Fibroblast of skin of right quadriceps (primary cell): ENCODE measurements at places on chromosomes 6 and 20.
A peak's percentile ranks its signal among the peaks of the same experiment; 100 is the strongest.

DNA sequence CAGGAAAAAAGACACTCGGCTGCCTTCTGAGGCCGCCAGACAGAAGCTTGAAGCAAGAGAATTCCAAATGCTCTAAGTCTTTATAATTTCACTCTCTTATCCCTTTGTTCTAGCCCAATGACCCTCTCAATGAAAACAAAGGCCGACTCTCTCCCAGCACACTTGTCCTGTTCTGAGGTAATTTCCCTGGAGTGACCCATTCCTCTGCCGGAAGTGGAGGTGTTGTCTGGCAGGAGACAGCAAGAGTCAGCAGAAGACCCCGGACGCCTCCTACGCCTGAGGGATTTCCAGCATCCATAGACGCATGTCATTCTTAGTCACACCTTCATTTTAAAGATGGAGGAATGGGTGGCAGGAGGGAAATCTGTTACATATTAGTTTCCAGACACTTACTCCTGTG is 110.3 kb downstream of the SOD2 start:
- DNase-seq = no peak

GRCh38 chr20:44284032-44284431 is 27.0 kb downstream of the FITM2 start:
- no peak for DNase-seq

DNA sequence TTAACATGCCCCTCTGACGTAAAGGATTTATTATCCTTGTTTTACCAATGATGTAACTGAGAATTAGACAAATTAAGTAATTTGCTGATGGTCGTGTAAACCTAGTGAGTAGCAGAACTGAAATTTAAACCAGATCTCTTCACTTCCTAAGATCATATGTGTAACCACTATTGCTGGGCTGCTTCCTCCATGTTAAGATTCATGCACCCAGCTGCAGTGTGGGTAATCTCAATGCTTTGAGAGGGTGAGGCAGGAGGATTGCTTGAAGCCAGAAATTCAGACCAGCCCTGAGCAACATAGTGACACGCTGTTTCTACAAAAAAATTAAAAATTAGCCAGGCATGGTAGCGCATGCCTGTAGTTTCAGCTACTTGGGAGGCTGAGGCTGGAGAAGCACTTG is 97.9 kb downstream of the L3MBTL3 start:
- no peak for DNase-seq

- peak; percentile 35 for DNase-seq
These were observed 169.6 kb upstream of the ECI2 start for GRCh38 chr6:4304927-4305455.

DNA sequence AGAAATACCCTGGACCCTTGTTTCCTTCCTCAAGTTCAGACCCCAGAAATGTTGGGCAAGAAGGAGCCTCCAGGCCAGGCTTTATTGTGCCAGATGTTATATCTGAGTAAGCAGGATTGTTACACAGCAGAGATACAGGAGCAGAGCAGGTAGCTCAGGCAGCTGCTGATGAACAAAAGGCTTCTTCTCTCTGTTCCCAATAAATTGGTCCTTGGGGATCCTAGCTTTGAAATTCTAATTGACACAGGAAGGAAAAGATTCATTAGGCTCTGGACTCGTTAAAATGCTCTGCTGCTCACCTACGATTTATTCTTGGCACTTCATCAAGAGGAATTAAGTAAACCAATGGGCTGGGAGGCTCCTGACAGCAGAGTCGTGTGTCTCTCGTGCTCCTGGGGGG is 54.2 kb downstream of the RALY start:
- DNase-seq = no peak

GRCh38 chr6:148179786-148180185 is 162.9 kb upstream of the SASH1 start:
- DNase-seq = peak; percentile 38

DNA sequence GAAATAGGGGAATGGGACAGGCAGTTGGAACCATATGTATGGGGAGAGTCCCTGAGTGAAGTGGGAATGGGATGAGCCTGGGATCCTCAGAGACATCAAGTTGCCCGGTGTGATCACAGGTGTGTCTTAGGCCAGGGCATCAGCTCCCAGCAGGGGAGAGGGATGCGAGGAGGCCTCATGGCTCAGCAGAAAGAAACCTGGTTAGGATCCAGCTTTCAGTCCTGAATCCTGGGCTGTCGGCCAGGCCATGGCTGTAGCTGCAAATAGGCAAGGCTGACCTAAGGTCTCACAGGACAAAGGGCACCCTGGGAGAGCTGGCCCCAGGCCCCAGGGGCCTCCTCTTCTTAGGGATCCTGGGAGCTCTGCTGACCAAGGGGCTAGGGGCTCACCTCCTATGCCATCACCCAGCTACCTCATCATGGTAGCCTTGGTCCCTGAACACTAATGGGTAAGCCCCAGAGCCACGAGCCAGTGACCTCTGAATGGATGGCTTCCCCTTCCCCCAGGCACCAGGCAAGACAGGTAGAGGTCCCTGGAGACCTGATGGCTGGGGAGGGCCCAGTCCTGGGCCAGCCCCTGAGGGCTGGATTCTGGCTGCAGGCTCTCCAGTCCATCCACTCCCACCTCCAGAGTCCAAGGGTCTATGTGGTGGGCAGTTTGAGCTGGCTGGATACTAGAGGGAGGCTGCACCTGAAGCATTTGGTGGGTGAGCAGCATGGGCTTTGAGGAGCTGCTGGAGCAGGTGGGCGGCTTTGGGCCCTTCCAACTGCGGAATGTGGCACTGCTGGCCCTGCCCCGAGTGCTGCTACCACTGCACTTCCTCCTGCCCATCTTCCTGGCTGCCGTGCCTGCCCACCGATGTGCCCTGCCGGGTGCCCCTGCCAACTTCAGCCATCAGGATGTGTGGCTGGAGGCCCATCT is at the start of gene SLC22A7:
SLC22A7 (plus strand) TSS at position 617 of the 921 bp plus-strand sequence; CDS start at position 716, 99 bp downstream.
- DNase-seq = no peak

DNA sequence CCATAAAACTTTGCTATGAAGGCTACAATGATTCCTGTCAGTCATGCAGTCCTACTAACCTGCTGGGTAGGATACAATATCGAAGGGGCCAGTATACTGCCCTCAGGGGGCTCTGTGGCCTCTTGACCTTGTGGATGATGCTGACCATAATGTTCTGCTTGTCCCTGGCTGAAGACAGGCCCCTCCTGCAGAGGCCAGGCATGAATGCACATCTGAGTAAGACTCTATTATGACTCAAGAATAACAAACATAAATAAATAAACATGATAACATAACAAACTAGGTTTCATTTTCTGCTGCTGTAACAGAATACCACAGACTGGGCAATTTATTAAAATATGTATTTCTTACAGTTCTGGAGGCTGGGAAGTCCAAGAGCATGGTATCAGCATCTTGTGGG is 44.0 kb upstream of the POU5F1 start:
- no peak for DNase-seq

DNA sequence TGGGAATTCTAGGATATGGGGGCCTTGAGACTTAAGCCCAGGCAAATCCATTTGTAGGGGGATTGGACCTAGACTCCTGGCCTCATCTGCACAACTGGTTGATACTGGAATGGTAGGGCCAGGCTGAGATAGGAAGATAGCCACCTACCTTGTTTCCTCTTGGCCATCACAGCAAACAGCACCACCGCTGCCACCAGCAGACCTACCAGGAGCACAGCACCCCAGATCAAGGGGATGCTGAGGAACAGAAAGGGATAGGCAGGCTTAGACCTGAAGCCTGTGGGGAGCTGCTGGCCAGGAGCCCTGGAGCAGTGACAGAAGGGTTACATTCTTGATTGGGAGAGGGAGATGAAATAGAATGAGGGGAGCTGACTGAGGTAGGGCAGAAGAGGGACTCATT is 3.5 kb downstream of the TREML1 start:
- no peak for DNase-seq

DNA sequence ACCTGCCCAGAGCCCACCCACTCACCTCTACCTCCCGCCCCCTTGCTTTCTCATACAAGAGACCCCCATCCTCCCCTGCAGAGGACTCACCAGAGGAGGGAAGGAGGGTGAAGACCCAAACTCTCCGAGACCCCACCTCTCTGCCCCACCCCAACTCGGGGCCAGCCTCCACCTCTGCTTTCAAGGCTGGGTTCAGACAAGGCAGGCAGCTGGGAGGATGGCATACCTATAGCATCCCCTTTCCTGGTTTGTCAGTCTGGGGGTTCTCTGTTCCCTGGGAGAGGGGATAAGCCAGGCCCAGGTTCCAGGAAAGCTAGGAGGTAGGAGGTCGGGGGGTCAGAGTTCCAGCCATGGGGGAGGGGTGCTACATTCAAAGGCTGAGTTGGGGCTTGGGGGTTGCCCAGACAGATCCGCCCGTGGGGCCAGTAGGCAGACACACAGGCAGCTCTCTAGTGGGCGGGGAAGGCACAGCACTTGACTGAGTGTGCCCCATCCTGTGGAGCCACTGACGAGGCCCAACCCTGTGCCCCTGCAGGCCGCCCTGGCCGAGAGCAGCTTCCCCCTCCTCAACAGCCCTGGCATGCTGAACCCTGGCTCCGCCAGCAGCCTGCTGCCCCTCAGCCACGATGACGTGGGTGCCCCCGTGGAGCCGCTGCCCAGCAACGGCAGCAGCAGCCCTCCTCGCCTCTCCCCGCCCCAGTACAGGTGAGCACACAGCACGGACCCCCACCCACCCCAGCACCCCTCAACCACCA is 40.8 kb upstream of the MDFI start:
- DNase-seq = no peak

DNA sequence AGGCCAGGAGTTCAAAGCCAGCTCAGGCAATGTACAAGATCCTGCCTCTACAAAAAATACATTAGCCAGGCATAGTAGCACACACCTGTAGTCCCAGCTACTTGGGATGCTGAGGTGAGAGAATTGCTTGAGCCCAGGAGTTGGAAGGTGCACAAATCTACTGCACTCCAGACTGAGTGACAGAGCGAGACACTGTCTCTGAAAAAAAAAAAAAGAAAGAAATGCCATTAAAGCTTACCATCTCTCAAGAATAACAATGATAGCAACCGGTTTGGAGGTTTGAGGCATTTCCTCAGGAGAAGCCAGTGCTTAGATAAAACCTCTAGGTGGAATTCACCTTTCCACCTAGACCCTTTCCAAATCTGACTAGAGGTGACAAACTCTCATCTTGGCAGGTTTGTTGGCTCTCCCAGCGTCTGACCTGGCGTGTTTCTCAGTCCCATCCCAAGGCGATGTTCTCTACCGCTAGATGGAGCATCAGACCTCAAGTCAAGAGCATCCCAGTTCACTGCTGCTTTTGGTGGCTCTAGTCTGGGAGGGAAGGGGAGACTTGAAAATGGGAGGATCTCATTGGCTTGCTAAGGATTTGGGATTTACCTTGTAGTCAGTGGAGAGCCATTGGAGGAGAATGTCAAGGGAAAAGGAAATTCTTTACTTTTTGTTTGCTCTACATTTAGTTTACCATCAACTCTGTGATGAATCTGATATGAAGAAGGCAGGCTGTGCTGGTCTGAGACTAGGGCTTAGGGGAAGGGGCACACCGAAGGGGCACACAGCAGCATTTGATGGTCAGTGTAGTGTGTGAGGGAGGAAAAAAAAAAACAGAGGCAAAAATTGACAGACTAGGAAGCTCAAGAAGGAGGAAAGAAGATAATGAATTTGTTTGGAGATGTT is 67.9 kb downstream of the NCOA7 start:
- peak; percentile 65 for DNase-seq

- DNase-seq = no peak
These were observed 27.4 kb downstream of the MRS2 start for GRCh38 chr6:24430086-24430485.

DNA sequence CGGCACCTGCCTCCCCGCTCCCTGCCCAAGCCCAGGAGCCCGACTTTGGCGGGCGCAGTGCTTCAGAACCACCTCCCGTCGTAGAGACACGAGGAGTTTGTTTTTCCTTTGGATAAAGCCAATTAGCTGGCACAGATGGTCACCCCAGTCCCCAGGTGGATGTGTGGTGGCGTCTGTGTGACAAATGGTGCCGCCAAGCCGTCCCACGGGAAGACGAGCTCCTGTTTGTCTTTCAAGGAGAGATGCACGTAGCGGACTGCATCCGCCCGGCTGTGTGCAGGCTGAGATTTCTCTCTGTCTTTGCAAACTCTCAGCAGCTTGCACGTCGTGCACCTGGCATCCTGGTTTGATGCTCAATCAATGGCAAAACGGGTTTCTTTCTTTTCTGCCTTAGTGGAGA is 16.1 kb upstream of the MRGBP start:
- DNase-seq = no peak

GRCh38 chr6:154731296-154732218 is 1.7 kb upstream of the SCAF8 start:
- DNase-seq = no peak

GRCh38 chr6:27874016-27874415 is 38.2 kb downstream of the OR2B2 start:
- no peak for DNase-seq

- no peak for DNase-seq
These were observed 278.7 kb upstream of the CITED2 start for GRCh38 chr6:139653111-139653510.

GRCh38 chr6:106444777-106445507 is 84.4 kb downstream of the CRYBG1 start:
- peak; percentile 59 for DNase-seq

DNA sequence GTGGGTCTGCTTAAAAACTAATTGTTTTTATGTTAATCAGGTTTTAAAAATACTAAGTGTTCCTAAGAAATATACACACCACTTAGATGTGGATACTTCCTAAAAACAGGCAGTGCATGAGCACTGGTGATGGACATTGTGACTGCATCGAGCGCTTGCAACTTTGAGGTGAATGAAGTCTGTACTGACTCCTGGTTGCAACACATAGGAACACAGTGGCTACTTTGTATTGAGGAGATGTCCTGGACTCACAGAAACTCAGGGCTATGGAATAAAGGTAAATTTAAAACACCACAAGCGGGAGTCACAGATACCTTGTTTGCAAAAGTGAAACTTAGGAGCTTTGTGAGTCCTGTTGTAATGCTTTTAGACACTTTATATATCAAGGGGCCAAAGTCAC is 55.6 kb upstream of the POLR1H start:
- DNase-seq = no peak

GRCh38 chr6:154466139-154466538 is 44.3 kb downstream of the CNKSR3 start:
- no peak for DNase-seq

DNA sequence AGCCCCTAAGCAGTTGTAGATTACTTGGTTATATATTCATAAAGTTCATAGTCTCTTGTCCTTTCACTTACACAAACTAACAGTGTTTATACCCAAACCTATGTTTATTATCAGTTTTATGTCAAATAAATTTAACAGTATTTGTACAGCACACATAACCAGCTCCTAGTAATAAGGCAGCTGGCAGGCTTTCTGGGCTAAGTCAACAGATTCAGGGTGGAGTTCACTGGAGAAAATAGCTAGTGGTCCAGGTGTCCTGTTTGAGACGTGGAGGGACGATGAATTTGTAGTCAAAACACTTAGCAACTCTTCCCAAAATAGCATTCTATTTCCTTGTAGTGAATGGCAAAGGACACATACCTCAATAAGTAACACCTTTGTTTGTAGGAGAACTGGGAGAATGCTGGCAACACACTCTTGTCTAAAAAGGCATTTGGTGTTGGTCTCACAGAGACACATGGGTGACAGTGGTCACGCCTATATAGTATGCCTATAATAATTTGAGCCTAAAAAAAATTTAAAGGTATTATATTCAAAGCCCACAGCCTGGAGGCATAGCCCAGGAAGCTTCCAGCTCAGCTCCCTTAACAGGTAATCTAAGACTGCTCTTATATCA is 156.4 kb upstream of the CARMIL1 start:
- DNase-seq = no peak

- no peak for DNase-seq
These were observed 13.8 kb upstream of the SCAF8 start for GRCh38 chr6:154719433-154719832.
